T-helper 1 cell (primary cell): ENCODE measurements at places on chromosomes 16 and 17.

- DNase-seq = no peak
Observed at GRCh38 chr17:68385490-68386215, 71.6 kb downstream of the WIPI1 start.

DNA sequence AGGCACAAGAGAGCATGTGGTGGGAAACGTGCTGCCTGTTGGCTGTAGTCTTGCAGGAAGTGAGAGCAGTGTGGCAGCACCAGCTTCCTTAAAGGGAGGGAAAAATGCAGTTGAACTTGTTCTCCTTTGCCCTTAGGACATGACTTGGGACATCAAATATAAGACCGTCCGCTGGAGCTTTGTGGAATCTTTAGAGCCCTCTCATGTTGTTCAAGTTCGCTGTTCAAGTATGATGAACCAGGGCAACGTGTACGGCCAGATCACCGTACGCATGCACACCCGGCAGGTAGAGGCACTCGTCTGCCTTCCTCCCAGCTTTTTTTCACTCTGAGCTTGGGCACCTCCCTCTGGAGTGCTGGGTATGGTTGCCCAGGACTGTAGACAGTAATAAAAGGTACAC, 23.3 kb downstream of the GPR179 start:
- no peak for DNase-seq

GRCh38 chr16:72764015-72764654, 283.8 kb downstream of the ZFHX3 start:
- no peak for DNase-seq

GRCh38 chr17:49519781-49520180, 24.7 kb downstream of the NGFR start:
- no peak for DNase-seq
